Endothelial cell (in vitro differentiated cells): ENCODE measurements at places on chromosomes 7 and 10. TPM values are rescaled to one million over a fixed set of nuclear protein-coding genes. Genes with fewer than 3 reads are reported as not detected.

CDK14 gene
- 30.2 TPM for total RNA-seq

TAS2R3 gene
- 0.74 TPM for total RNA-seq

ST7 gene
- total RNA-seq, result 44.1 TPM

MACC1 gene
- 0.69 TPM for total RNA-seq

TCERG1L gene
- not detected for total RNA-seq

TRIM73 gene
- 7.4 TPM for total RNA-seq

GLI3 gene
- 24.9 TPM for total RNA-seq

BTBD16 gene
- total RNA-seq, result 0.23 TPM

DNAJB6 gene
- 155 TPM for total RNA-seq

ENTPD1 gene
- 102 TPM for total RNA-seq

SLC26A4 gene
- total RNA-seq, result 0.67 TPM

KAZALD1 gene
- 10.6 TPM for total RNA-seq

CTTNBP2 gene
- 24.4 TPM for total RNA-seq

DKK1 gene
- total RNA-seq, result 6.8 TPM

GPR85 gene
- total RNA-seq, result 3.0 TPM
